ENCODE measurements at places on chromosomes 2 and 18.

DNA sequence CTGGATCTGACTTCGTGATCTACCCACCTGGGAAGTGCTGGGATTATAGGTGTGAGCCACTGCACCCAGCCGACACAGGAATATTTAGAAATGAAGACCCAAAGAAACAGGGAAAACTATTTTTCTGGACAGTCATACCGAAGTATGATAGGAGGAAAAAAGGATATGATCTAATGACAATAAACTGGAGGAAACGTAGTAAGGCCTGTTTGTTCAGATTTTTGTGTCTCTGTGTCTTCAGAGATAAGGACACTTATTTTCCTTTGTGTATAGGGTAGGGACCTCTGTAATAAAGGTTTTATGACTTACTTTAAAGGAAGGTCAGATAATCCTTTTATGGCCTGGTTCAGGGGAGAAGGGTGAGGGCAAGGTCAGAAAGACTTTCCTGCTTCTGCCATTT, 55.9 kb downstream of the GTF2A1L start:
- DNase-seq: no peak

- no peak for DNase-seq
These were observed 14.5 kb downstream of the ACOXL start for GRCh38 chr2:110746586-110747521.

DNA sequence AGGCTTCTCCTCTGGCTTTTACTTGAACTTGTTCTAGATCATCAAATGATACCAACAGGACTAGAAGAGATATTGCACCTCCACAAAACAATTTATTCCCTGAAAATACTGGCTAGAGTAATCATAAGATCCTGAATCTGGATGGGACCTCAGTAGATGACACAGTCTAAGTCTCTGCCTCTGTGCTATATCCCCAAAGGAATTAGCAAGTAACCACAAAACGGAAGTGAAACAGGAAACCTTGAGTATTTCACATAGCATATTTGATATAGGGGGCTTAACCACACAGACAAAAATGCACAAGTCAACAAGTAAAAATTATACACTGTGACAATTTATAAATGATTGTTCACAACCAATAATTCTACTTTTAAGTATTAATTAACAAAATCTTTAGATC, 456.9 kb upstream of the TNP1 start:
- DNase-seq: no peak

- no peak for DNase-seq
These were observed 704.9 kb downstream of the ERBB4 start for GRCh38 chr2:211833582-211834279.

GRCh38 chr2:201953396-201953795, 80.3 kb upstream of the FZD7 start:
- no peak for DNase-seq

GRCh38 chr18:71115261-71115660, 826.4 kb downstream of the SOCS6 start:
- no peak for DNase-seq

- no peak for DNase-seq
These were observed 35.2 kb downstream of the NPPC start for GRCh38 chr2:231890896-231891513.

DNA sequence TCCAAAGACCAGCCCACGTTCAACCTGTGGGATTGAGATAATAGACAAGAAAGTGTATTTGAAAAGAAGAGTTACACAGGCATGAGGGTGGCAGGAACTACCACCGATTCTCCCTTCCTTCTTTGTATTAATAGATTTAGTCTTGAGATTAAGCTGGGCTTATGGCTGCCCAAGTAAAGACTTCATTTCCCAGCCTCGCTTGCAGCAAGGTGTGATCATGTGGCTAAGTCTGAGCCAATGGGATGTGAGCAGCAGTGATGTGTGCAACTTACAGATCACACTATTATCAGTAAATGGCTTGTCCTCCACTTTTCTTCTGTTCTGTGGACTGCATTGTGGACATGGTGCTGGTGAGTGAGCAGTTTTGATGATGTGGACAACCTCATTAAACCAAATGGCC, 101.7 kb downstream of the POLR1A start:
- DNase-seq: no peak
